ENCODE measurements at places on chromosomes 6 and 20.

DNA sequence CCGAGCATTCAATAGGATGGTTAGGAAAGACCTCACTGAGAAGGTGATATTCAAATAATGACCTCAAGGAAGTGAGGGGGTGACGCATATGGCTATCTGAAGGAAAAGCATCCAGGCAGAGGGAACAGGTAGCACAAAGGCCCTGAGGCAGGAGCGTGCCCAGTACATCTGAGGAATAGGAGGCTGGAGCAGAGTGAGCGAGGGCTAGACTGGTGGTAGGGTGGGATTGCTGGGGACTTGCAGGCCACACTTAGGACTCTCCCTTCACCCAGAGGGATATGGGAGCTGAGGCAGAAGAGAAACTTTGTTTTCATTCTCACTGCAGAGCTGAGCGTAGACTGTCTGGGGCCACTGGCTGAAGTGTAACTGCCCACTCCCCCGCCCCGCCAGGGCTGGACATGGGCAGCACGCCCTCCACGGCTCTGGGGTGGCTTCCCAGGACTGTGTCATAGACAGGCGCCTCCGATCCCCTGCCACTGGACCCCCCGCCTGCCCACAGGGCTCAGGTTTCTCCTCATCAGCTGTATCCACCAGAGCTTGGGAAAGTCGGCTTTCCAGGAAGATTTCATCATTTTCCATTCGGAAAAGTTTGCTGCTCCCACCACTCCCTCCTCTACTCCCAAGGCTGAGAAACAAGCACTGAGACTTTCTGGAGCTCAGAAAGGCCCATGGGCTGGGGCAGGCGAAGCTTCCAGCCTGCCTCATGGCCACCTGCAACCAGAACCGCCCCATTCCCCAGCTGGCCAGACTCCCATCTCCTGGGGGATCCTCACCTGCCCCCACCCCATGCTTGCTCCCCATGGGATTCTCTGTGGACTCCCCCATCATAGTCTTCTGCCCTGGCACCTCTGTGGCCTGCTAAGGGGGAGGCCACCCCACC, 142.6 kb downstream of the MRPL14 start:
- no peak for DNase-seq

DNA sequence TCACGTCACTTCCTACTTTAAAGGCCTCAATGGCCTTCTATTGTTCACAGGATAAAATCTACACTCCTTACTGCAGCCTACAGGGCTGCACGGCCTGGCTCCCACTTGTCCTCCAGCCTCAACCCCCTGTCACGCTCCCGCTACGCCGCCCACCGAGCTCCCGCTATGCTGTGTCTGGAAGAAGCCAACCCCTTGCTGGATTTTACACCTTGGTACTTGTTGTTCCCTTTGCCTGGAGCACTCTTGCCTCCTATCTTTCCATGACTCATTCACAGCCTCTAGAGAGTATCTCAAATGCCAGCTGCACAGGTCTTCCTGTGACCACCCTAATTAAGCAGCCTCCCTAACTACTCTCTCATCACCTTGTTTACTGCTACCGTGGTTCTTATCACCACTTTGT, 259.9 kb downstream of the PRKN start:
- DNase-seq = no peak

GRCh38 chr20:8515810-8516435, 383.9 kb downstream of the PLCB1 start:
- no peak for DNase-seq

- no peak for DNase-seq
These were observed 93.5 kb downstream of the ERMARD start for GRCh38 chr6:169844946-169845345.

- DNase-seq = no peak
These were observed 14.0 kb downstream of the KIAA1755 start for GRCh38 chr20:38246357-38247165.

GRCh38 chr6:105817961-105818360, 268.2 kb upstream of the PRDM1 start:
- DNase-seq = no peak

DNA sequence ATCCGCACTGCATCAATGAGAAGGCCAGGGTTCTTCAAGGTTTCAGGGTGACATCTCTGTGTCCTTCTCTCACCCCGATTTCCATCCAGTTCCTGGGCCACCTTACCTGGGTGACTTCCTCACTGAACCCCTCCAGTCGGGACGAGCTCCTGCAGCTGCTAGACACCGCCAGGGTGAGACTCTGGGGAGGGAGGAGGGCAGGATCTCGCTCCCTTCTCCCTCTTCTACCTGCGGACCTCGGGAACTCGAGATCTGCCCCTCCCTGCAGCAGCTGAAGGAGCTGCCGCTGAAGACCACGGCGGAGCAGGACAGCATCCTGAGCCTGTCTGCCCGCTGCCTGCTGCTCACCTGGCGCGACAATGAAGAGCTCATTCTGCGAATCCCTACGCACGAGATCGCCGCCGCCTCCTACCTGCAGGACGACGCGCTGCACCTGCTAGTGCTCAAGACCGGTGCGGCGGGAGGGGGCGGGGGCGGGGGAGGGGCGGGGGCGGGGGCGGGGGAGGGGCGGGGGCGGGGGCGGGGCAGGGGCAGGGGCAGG, 7.5 kb downstream of the CCM2L start:
- DNase-seq = no peak

DNA sequence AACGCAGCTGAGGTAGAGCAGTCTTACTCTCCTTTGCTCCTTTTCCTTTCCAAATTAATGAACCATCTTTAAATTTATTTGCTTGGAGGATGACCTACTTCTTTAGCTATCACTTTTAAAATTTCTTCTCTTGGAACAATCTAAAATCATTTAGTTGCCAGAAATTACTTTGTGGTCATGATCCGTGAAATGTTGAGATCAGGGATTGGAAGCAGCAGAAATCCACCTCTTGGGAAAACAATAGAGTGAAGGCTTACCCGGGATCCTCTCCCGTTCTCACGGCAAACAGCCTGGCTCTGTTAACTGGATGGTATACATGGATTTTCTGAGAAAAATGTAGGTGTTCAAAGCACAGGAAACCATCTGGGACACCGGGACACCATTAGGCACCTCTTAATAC, 7.7 kb downstream of the AKAP12 start:
- no peak for DNase-seq

DNA sequence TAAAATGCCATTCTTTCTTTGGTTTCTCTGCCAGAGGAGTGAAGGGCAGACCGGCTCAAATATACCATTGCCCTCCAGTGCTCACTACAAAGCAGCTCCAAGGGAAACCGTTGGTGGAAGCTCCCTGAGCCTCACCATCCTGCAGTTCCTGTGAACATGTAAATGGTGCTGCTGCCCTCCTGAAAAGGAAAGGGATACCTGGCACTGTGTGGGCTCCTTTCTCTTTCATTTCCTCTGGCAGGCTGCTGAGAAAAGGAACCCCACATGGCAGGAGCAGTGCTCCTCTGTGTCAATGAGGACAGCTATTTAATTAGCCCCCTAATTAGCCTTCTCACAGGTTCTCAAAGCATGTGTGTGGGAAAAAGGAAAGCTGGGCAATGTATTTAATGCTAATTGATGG, 142.5 kb downstream of the KLHL32 start:
- no peak for DNase-seq

DNA sequence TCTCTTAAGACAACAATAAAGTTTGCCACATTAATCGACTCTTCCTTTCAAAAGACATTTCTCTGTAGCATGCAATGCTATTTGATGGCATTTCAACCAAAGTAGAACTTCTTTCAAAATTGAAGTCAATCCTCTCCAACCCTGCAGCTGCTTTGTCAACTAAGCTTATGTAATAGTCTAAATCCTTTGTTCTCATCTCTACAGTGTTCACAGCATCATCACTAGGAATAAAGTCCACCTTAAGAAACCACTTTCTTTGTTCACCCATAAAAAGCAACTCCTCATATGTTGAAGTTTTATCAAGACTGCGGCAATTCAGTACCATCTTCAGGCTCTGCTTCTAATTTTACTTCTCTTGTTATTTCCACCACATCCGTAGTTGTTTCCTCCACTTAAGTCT, 11.5 kb upstream of the BLOC1S5 start:
- no peak for DNase-seq

GRCh38 chr6:134049176-134049575, 3.2 kb downstream of the SLC2A12 start:
- DNase-seq = no peak

DNA sequence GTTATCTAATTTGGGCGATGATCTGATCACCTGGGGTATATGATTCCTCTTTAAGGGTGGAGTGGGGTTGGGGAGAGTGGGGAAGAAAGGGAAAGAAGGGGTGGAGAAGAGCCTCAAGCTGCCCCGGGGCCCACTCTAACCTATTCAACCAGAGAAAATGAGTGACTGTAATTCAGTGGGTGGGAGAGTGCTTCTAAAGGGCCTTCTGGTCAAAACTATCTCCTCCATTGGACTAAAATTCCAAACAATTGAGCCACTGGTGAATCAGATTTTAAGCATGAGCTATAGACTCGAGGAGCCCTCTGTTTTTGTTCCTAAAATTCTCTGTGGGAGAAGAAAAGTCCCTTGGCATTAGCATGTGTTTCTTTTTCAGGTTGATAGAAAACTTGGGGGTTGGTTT, 296.8 kb downstream of the CLIC5 start:
- DNase-seq = no peak

GRCh38 chr6:33976437-33977360, 169.2 kb downstream of the GRM4 start:
- DNase-seq = no peak

DNA sequence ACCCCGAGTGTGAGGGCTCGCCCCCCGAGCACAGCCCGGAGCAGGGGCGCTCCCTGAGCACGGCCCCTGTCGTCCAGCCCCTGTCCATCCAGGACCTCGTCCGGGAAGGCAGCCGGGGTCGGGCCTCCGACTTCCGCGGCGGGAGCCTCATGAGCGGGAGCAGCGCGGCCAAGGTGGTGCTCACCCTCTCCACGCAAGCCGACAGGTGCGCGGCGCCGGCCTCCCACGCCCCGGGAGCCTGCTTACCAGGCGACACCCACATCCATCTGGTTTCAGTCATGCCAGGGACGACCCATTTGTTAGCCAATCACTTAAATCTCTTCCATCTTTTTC, 73.5 kb upstream of the PBOV1 start:
- DNase-seq = no peak
